ENCODE measurements at places on chromosomes 5 and 9.

DNA sequence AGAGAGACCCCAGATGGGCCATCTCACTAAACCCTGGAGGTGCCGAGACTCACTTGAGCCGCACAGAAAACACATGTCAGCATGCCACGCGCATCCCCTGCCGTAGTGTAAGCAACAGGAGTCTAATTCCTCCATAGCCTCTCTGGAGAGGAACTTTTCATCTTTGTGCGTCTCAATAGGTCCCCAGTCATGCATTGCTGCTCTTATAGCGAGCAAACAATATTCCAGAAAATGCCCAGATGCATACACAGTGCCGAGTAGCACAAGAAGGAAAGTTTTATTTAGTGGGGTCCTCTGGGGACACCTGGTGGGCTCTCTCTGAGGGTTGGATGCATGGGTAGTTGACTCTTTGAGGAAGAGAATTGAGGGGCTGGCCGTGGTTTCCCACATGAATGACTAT is 97.9 kb upstream of the DAP start:
- no peak for DNase-seq

DNA sequence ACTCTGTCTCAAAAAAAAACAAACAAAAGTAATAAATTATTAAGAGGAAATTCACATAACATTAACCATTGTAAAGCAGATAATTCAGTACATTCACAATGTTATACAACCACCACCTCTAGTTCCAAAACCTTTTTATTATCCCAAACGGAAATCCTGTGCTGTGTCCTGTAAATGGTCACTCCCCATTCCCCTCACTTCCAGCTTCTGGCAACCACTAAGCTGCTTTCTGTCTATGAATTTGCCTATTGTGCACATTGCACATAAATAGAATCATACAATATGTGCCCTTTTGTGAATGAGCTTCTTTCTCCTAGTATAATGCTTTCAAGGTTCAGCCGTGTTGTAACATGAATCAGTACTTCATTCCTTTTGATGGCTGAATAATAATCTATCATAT is 20.8 kb downstream of the C9orf152 start:
- DNase-seq, result no peak

- no peak for DNase-seq
Measured at GRCh38 chr5:132394667-132395259, 25.3 kb downstream of the SLC22A5 start.

DNA sequence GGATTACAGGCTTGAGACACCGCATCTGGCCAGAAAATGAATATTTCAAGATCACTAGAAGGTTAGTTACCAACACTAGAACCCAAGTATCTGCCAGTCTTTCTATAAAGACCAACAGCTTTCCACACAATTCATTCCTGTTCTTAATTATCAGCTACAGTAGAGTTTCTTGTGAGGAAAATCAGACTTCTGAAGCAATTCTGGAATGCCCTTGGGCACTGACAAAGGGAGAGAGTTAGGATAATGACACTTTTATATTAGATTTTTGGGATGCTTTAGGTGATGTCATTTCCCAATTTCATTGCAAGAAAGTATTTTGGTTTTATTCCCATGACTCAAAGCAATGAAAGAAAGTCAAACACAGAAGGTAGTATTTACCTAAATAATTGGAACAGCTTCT is 497.0 kb upstream of the TUSC1 start:
- DNase-seq, result no peak

DNA sequence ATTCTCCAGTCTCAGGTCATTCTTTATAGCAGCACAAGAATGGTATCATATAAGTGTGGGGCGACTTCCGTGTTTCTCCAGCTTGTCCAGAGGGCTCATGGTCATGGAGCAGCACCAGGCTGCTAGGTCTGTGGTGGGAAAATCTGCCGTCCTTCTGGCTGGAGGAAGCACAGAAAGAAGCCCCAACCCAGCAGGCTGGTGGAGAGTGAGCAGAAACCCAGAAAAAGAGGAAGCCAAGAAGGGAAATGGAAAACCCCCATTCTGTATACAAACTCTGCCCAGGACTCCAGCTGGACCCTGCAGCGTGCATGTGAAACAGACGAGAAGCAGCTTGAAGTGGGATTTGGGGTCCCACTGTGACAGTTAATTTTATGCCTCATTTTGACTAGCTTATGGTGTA is 34.3 kb upstream of the OLFM1 start:
- DNase-seq, result no peak

GRCh38 chr5:31781772-31782171 is 142.8 kb downstream of the PDZD2 start:
- no peak for DNase-seq
